ENCODE measurements at places on chromosomes 11 and 22. TPM values are rescaled to one million over a fixed set of nuclear protein-coding genes. Genes with fewer than 3 reads are reported as not detected.

DNA sequence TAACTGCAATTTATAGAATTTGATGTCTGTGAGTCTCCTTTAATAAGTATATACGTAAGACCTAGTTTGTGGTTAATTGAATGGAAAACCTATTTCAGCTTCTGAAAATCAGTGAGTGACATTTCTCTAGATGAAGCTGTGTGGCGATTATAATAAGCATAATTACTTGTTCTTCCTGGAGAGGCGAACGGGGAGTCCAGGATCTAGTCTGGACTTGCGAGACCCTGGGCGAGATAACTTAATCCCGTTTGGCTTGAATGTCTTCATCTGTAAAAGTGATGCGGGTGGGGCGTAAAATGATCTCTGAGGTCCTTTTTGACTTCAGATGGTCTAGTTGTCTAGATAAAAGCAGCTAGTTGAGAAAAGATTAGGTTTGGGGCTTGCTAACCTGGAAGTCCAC is 1.1 kb downstream of the PRRG4 start:
- no peak for DNase-seq

DNA sequence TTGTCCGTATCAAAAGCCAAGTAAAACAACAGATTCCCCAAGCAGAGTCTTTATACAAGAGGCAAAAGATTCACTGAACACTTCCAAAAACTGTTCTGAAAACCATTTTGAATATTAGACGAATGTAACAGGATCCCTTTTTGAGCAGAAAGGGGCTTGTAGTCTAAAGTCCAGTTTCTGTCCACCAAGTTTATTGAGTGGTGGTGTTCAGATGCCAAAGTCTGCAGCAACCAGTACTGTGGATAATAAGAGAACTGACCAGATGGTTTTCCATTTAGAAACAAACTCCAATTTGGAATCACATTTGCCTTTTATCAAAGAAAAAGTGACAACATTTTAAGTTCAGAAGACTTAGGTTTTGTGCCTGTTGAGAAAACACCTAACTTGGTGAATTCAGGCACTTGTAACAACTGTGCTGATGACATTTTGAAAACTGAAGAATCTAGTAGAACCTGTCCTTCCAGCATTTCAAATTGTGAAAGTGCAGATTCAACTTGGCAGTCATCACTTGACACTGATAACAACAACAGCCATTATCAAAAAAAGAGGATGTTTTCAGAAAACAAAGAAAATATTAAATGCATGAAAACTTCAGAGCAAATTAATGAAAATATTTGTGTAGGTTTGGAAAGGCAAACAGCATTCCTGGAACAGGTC is 217.1 kb downstream of the CSNK2A3 start:
- no peak for DNase-seq

GRCh38 chr22:45149671-45150070 is 14.1 kb upstream of the NUP50 start:
- peak; percentile 73 for DNase-seq

- DNase-seq = peak; percentile 85
These were observed 626 bp upstream of the TBX10 start for GRCh38 chr11:67640021-67640757.

- no peak for DNase-seq
These were observed 102.0 kb downstream of the ZNF280B start for GRCh38 chr22:22406445-22407027.

DNA sequence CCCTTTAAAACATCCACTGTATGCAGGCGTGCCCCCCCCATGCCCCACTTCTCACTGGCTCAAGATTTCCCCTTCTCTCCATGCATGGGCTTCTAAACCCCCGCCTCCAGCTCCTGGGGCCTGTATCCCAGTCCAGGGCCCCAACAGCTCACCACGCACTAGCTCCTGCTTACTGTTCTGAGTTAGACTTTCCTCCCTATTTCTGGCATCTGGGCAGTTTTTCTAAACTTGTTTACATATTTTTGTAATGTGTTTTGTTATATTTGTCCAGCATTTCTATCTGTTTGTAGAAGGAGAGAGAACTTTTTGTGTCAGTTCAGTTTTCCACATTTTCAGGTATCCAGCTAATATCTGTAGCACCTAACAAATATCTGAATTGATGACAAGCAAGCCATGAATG is 178.5 kb downstream of the SPON1 start:
- no peak for DNase-seq

GRCh38 chr22:40414838-40415505 is 44.6 kb downstream of the SGSM3 start:
- no peak for DNase-seq

DNA sequence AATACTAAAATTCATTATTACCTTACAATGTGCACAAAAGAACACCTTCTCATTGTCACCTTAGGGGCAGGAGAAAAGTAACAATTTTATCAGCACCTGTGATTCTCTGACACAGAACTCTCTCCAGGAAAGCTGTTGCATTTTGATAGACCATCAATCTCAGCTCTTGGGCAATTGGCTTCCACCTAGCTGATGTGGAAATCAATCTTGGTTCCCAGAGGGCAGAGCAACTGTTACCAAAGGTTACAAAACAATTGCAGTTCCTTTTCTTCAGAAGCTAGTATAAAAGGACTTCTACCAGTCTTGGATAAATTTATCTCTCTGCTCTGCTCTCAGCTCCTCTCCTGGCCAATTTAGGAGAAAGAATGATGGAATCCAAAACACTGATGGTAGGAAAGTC is 157.8 kb upstream of the DDI1 start:
- no peak for DNase-seq

DNA sequence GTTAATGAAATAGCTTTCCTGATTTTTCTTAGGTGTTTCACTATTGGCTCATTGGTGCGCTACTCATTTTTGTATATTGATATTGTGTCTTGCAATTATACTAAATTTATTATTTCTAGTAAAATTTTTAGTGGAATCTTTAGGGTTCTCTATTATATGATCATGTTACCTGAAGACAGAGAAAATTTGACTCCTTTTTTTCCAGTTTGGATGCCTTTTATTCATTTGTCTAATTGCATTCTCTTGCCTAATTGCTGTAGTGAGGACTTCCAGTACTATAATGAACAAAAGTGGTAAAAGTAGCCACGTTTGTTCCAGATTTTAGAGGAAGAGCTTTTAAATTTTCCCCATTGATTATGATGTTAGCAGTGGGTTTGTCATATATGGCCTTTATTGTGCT is 114.0 kb upstream of the SERPIND1 start:
- no peak for DNase-seq

GRCh38 chr22:46923394-46923793 is 160.9 kb downstream of the TBC1D22A start:
- DNase-seq = no peak

DNA sequence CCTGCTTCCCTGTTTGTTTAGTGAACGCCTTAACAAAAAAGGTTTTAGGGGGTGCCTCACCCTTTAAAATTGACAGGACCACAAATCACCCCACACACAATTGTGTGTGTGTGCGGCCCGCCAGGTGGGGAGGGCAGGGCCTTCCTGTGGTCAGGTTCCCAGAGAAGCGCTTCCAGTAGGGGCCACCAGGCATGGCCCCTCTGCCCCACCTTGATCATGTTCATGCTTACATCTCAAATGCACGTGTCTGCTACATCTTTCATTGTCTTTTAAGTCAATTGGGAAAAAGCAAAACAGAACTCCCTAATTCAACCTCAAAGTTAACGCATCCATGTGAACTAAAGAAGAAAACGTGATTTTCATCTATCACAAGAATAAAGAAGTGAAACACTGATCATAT is 1335.3 kb downstream of the TBC1D22A start:
- no peak for DNase-seq

DNA sequence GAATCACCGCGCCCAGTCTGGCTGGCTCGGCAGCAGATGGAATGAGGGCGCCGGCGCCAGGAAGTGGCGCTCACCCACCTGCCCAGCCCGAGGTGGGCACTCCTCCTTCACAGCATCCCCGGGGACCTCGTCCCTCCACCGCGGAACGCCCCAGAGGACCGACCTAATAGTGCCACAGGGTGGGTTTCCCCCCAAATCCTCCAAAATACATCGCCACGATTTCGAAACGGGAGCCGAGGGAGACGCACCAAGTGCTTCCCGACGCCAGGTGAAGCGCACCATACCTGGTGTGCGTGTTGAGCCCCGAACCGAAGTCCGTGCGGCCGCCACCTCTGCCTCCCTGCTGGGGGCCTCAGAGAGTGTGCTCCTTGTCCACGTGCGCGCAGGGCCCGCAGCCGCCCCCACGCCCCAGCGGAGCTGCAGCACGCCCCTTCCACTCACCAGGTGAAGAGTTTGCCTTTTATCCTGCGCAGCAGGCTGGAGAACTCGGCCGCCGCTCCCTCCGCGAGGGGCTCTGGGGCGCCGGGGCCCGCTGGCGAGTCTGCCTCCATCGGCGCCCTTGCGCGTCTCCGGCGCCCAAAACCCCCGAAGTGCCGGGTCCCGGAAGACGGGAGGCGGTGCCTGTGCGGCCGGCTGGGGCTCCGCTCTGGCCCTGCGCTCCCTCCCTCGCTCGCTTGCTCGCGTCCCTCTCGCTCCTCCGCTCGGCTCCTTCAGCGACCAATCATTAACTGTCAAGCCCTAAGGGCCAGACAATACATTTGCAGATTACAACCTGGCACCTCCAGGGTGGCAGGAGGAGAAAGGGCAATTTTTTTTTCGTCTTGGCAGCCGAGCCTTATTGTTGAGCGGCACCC is at the start of gene SLC35F2:
Gene SLC35F2, minus strand, starts transcription at position 571 of the 854 bp plus-strand sequence. Its CDS starts 20 bp downstream, at position 551.
- DNase-seq = peak; percentile 80

GRCh38 chr22:22720724-22721261 is 76.4 kb downstream of the GGTLC2 start:
- DNase-seq = peak; percentile 57

GRCh38 chr11:69531071-69531716 is 49.7 kb downstream of the LINC01488 start:
- DNase-seq = no peak

DNA sequence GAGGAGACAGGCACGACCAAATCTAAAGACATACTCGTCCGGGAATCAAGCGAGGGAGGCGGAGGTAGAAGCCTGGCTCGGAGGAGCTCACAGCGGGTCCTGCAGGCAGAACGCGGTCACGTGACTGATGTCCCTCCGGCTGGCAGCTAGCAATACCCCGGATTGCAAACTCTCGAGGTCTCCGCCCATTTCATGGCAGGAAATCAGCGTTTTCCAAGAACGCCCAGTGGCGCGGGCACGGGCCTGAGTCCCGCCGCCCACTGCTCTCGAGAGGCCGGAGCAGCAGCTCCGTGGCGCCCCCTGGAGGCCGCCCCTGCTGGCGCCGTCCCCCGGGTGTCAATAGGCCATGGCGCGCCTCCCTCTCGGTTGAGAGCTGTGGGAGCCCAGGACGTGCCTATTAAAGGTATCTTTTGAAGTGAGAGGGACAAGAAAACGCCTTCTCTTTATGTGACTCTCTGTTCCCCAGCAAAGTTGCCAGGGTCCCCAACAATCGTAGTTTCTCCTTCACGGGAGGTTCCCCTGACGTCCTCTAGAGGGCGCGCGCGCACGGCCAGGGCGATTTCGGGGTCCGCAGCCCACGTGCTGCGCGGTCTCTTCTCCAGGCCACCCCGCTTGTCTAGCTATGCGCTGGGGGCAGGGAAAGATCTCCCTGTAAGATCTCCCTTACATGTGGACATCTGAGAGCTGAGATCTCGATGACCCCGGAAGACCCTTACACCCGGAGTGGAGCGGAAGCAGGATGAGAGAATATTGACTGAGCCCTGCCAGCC is 37.3 kb upstream of the RBFOX2 start:
- DNase-seq = peak; percentile 99

- DNase-seq = no peak
These were observed 12.3 kb upstream of the APOA5 start for GRCh38 chr11:116804001-116804400.

DNA sequence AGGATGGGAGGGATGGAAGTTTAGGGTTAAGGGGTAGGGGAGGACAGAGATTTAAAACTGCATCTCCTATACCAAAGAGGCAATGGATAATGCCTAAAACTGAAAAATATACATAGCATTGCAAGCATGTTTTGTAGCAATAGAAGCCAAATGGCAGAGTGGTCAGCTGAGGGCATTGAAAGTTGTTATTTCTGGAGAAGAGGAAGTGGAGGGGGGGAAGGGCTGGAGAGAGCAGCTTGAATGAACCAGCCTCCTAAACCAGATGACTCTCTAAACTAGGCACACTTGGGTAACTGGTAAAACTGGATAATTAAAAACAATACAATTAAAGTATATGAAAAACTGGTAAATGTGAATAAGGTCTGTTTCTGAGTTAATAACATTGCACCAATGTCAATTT is 70.3 kb upstream of the TP53I11 start:
- DNase-seq = no peak

- DNase-seq = peak; percentile 38
These were observed 3.3 kb downstream of the PHOX2A start for GRCh38 chr11:72240461-72241290.

GRCh38 chr22:45578524-45579147 is 76.0 kb downstream of the FBLN1 start:
- DNase-seq = no peak

GRCh38 chr11:68816917-68817419 is 24.7 kb downstream of the CPT1A start:
- DNase-seq = peak; percentile 42

DNA sequence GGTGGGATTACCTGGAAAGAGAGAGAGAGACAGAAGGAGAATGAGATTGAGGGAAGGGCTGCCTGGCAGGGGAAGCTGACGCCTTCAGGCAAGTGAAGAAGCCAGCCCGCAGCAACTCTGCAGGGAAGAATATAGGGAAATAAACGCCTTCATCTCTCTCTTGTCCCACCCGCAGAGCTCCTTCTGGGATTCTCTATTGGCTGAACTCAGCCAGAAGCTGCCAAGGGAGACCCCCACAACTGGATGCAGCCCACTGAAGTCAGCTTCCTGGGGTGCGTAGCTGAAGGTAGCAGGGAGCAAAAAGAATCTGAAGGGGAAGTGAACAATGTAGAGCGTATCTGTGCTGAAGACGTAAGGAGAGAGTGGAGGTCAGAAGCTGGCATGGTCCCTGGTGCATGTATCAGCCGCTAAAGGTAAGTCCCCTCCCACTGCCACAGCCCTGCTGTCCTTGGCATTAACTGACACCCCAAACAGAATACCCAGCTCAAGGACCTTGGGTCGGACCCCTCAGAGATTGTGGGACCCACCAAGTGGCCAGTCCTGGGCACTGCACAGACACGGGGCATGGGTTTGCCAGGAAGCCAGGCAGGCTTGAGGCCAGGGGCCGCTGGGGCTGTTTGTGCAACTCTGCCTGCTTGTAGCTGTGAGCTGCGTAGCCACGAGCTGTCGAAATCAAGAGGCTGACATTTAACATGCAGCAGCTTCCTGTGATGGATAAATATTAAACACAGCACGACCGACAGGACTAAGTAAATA is 469.9 kb downstream of the MN1 start:
- DNase-seq = peak; percentile 82

Gene MS4A3
- not detected for total RNA-seq

Gene LGALS1
- 5,290 TPM for total RNA-seq

Gene PICALM
- total RNA-seq = 310 TPM

Gene IL10RA
- total RNA-seq = not detected

Gene ASCL2
- total RNA-seq = not detected

Gene SF3A1
- 12.9 TPM for total RNA-seq

Gene UBQLN3
- total RNA-seq = not detected

Gene EMID1
- not detected for total RNA-seq

Gene DGAT2
- 7.6 TPM for total RNA-seq

Gene BRSK2
- total RNA-seq = 0.11 TPM

Gene USP2
- not detected for total RNA-seq

Gene AGBL2
- 0.63 TPM for total RNA-seq

Gene TPP1
- total RNA-seq = 47.6 TPM

Gene NTM
- total RNA-seq = 25.9 TPM

All from GM23248 (cell line).